ENCODE measurements at places on chromosomes 16 and 17.
A peak's percentile ranks its signal among the peaks of the same experiment; 100 is the strongest.

DNA sequence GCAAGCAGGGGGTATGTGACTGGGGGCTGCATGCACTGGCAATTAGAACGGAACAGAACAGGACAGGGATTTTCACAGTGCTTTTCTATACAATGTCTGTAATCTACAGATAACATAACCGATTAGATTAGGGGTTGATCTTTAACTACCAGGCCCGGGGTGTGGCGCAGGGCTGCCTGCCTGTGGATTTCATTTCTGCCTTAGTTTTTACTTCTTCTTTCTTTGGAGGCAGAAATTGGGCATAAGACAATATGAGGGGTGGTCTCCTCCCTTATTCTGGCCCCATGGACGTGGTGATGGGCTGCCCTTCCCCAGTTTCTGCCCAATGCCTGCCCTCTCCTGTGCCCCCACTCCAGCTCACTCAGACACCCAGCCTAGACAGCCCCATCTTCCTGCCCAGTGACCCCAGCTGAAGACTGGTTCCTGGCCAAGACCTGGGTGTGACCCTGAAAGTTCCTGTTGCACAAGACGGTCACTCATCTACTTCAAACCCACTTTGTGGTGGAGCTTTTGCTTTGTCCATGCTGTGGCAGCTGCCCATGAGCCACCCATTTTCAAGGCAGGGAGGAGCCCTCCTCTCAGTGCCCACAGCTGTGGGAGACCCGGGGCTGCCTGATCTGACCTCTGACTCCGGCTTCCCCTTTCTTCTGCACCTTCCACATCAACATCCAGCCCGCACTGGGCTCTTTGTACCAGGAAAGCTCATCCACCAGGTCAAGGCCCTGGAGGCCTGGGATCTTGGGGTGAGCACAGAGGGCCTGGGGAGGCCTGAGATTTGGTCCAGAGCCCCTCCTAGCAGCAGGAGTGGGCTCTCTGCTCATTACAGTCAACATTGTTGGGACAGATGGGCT lies 18.6 kb downstream of the ALOX12B start:
- no peak for DNase-seq

GRCh38 chr16:11583889-11584565 lies 2.7 kb downstream of the LITAF start:
- DNase-seq = no peak

- DNase-seq = no peak
Measured at GRCh38 chr17:56593646-56594319, at the start of gene NOG. Gene NOG (plus strand): TSS chr17:56593699. CDS start chr17:56594224, 525 bp downstream.

DNA sequence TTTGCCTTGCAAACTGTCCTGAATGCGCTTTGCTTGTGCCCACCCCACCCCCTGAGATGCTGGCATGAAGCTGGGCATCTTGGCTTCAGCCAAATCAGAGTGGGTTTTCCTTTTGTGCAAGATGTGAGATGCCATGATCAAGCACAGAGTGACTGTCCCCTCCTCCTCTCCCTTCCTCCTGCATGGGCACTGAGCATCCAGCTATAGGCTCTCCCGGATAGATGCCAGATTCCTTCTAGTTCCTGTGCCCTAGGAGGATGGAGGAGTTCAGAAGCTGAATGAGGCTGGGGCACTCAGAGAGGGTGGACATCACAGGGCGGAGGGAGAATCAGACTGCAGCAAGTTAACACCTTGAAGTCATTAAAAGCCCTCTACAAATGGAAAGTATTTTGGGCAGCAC lies 384.1 kb upstream of the CCL2 start:
- DNase-seq = no peak

- DNase-seq = no peak
Measured at GRCh38 chr17:69059458-69060175, 1.1 kb downstream of the ABCA9 start.

DNA sequence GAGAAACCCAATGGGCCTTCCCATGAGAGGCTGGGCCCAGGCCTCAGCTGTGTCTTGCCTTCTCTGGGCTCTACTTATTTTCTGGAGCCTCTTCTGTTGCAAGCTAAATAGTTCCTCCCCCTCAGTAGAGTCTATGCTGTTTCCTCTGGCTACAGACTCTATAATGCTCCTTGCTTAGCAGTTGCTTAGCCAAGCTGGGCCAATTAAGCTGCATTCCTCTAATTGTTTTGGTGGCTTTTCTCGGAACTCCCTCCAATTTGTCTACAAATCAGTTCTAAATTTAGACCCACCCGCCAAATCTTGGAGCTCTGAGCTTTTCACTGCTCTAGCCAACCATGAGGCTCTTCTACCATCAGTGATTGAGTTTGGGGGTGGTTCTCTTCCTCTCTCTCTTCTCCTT lies 302.7 kb upstream of the ASIC2 start:
- no peak for DNase-seq

- DNase-seq = no peak
Measured at GRCh38 chr16:11251525-11252481, 4.2 kb downstream of the SOCS1 start.

- DNase-seq = no peak
Measured at GRCh38 chr17:13127921-13128602, 110.2 kb upstream of the ELAC2 start.

DNA sequence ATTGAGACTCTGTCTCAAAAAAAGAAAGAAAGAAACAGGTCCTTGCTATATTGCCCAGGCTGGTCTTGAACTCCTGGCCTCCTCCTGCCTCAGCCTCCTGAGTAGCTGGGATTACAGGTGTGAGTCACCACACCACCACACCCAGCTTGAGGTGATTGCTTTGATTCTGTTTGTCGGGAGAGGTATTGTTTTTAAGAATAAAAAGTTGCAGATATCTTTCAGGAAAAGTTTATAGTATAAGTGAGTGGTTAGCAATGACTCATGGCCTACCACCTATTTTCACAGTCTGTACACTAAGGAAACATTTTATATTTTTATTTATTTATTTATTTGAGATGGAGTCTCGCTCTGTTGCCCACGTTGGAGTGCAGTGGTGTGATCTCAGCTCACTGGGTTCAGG lies 45.0 kb downstream of the RHOT1 start:
- DNase-seq = no peak

DNA sequence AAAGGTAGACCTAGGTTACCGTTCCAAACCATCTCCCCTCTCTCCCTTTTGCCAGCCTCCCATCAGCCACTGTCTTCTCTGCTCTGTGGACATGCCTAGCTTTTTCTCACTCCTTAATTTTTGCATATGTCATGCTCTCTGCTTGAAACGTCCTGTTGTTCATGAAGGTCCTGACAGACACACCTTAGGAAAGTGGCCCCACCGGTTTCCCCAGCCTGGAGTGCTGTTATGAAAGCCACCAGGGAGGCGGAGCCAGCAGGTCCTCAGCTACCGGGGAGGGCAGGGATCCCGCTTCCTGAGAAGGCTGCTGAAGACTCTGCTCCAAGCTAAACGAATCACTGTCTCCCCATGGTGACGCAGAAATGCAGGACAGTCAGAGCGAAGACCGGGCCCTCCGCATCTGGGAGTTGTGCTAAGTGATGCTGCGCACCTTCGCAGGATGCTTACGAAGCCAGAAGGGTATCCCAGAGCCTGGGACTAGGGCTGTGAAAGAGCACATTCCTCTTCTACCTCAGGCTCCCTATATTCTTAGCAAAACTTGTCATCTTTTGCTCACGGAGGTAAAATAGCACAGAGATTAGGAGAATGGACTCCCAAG lies 2.3 kb upstream of the SLC16A11 start:
- peak; percentile 82 for DNase-seq

GRCh38 chr16:23941963-23942564 lies 106.3 kb downstream of the PRKCB start:
- DNase-seq = no peak

DNA sequence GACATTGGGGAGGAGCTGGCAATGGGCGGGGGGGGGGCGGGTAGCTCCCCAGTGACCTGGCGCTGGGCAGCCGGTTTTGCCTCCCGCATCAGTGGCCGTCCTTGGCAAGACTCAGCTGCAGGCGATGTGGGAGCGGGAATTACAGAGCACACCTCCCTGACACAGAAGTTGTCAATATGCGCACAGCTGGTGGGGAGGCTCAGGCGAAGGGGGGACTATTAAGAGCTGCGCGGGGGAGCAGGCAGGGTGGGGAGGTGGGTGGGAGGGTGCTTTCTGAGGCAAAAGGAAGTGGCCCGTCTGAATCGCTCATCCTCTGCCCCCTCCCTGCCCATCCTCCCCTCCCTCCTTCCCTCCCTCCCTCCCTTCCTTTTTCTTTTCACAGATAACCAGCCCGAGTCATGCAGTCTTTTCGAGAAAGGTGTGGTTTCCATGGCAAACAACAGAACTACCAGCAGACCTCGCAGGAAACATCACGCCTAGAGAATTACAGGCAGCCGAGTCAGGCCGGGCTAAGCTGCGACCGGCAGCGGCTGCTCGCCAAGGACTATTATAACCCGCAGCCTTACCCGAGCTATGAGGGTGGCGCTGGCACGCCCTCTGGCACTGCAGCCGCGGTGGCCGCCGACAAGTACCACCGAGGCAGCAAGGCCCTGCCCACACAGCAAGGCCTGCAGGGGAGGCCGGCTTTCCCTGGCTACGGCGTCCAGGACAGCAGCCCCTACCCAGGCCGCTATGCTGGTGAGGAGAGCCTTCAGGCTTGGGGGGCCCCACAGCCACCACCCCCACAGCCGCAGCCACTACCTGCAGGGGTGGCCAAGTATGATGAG lies 44.0 kb downstream of the SREBF1 start:
- no peak for DNase-seq

GRCh38 chr17:9185142-9185541 lies 163.8 kb downstream of the NTN1 start:
- DNase-seq = no peak

DNA sequence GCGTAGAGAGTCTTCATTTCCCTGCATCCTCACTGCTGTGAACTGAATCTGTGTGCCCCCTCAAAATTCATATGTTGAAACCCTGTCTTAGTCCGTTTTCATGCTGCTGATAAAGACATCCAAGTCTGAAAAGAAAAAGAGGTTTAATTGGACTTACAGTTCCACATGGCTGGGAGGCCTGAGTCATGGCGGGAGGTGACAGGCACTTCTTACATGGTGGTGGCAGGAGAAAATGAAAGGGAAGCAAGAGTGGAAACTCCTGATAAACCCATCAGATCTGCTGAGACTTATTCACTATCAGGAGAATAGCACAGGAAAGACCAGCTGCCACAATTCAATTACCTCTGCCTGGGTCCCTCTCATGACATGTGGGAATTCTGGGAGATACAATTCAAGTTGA lies 3.1 kb upstream of the CCDC42 start:
- DNase-seq = no peak

DNA sequence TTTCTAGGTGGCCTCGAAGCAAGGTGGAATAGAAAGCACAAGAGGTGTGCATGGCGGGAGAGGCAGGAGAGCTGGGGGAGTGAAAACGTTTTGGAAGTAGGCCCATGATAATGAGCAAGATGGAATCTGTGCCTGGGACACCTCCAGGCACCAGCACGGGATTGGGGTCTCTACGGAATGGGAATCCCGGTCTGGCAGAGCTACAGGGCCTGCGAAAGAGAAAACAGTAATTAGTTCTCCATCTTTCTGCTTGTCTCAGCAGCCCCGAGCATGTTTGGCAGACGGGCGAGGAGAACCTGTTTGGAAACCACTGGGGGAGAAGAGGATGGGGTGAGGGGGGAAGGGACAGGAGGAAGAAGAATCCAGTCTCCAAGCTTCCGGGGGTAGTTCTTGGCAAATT lies 258.7 kb downstream of the SOX9 start:
- DNase-seq = no peak

DNA sequence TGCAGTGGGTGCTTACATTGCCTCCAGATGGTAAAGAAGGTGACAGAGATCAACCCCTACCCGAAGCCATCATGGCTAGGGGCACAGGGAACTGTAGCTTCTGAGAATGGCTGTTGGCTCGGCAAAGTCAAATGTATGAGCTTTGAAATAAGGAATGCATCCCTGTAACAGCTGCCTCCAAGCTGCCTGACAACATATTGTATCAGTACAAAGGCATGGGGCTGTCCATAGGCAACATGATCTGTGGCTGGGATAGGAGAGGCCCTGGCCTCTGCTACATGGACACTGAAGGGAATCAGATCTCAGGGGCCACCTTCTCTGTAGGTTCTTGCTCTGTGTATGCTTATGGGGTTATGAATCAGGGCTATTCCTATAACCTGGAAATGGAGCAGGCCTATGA lies 119.2 kb upstream of the NETO2 start:
- no peak for DNase-seq

GRCh38 chr16:82031116-82032084 lies 3.7 kb upstream of the HSD17B2 start:
- DNase-seq = no peak

- DNase-seq = no peak
Measured at GRCh38 chr17:45160447-45161287, 1.0 kb upstream of the HEXIM2 start.

- no peak for DNase-seq
Measured at GRCh38 chr16:46973207-46973995, at the start of gene DNAJA2. Gene DNAJA2 (minus strand): TSS chr16:46973674. CDS start chr16:46973572, 102 bp downstream.

DNA sequence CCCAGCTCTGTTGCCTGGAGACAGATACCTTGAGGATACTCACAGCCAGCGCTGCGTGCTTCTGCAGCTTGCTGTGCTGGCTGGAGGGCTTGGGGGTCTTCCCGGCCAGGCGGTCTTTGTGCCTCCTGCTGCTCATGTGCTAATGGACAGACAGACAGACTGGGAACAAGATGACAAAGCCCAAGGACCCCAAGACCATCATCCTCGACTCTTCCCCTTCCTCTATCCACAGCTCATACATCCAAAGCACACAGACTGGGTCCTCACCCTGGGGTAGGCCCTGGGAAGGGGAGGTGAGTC lies 7.7 kb downstream of the NKIRAS2 start:
- no peak for DNase-seq

GRCh38 chr17:76432712-76433336 lies 20.1 kb downstream of the UBE2O start:
- no peak for DNase-seq

GRCh38 chr16:9092282-9092977 lies 986 bp downstream of the HAPSTR1 start:
- DNase-seq = no peak

GRCh38 chr17:57559634-57560318 lies 185.3 kb downstream of the CCDC182 start:
- DNase-seq = no peak

DNA sequence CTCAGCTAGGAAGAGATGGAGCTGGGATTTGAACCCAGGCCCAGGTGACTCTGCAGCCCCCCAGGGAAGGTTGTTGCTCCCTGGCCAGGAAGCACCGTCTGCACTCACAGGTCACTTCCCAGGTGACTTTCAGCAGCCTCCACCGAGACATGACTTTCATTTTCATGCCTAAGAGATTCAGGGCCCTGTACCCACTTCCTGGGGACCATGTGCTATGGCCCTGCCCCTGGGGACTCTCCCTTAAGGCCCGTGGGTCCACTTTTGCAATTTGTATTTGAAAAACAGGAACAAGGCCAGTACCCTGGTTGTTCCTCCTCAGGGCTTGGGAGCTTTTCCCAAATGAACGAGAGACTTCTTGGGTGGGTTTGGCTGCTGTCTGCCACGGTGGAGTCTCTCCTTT lies 191.0 kb downstream of the IRF8 start:
- DNase-seq = no peak
